ENCODE measurements at places on chromosomes 11 and 22.

DNA sequence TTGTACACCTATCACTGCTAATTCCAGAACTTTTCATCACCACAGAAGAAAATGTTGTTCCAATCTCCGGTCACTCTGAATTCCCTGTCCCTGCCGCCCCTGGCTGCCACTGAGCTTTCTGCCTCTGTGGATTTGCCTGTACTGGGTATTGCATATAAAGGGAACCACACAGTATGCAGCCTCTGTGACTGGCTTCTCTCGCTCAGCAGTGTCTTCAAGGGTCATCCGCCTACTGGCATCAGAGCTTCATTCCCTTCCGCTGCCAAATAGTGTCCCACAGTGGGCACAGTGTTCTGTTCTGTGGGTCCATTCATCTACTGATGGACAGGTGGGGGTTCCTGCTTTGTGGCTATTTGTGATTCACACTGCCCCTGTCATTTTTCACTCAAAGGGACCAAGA, 5.3 kb downstream of the DHCR7 start:
- no peak for DNase-seq

- DNase-seq: no peak
These were observed 174.4 kb downstream of the SWAP70 start for GRCh38 chr11:9838229-9838628.

DNA sequence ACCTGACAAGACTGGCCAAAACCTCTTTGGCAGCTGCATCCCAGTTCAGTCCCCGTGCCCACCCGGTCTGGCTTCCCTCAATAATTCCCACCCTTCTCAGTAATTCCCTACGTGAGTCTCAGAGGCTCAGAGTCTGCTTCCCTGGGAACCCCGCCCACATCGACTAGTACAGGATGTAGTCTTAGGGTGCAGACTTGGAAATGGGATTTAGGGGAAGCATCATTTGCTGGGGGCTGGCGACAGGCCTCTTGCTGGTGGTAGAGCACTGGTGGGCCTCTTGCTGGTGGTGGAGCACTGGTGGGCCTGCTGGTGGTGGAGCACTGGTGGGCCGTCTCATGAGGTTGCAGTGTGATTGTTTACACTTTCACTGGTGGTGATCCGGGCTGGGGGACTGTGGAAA, 199.5 kb upstream of the B3GAT1 start:
- DNase-seq: no peak

DNA sequence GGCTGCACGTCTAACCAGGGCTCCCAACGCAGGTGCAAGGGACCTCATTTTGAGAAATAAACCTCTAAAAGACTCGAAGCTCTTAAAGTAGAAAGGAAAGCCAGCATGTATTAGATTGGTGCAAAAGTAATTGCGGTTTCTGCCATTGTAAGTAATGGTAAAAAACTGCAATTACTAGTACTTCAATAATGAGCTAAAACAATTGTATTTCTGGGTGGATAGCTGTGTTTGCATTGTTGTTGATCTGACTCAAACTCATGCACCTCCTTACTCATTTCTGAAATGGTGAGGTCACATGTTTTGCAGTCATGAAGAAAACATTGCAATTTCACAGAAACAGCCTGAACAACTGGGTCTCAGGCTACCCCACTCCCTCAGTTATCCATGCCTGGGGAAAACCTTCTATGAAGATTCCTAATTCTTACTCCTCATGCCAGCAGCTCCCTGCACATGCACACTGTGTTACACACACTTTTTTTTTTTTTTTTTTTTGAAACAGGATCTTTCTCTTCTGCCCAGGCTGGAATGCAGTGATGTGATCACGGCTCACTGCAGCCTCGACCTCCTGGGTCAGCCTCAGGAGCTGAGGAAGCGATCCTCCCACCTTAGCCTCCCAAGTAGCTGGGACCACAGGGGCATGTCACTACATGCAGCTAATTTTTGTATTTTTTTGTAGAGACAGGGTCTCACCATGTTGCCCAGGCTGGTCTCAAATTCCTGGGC, 24.6 kb downstream of the VWCE start:
- no peak for DNase-seq

DNA sequence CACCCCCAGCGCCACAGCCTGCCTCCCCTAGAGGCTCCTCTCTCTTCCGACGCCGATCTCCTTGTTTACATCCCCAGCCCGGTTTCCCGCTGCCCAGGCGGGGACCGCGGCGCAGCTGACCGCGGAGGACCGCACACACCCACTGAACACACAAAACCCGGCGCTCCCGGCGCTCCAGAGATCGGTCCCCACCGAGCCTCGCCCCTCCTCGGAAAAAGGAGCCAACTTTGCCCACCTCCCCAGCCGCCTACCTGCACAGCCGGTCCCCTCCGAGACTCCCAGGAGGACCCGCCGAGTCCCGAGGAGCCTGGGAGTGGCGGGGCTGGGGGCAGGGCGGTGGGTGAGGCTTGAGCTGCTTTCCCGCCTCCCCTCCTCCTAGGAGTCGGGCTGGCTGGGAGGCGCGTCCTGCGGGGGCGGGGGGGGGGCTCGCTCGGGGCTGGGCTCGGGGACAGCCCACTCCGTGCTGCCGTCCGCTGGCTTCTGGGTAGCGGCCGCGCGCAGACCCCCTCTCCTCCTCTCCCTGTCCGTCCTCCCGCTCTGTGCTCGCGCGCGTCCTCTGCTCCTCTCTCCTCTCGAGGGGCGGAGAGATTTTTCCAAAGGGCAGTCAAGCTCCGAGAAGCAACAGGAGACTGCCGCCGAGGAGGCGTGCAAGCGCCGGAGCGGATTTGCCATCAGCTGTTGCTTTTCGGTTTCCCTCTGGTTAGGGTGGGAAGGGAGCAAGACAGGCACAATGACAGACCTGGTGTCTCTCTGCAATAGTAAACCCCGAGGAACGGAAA, at the start of gene FXYD6:
Gene FXYD6, minus strand, starts transcription at position 318 of the 779 bp plus-strand sequence. CDS start 33,882 bp downstream, outside the sequence.
- DNase-seq: no peak

- no peak for DNase-seq
These were observed 37.3 kb downstream of the NUP50 start for GRCh38 chr22:45200860-45201511.

GRCh38 chr11:72241291-72241781, 2.6 kb downstream of the PHOX2A start:
- DNase-seq: no peak

- no peak for DNase-seq
These were observed 3.9 kb downstream of the TENM4 start for GRCh38 chr11:79436919-79437277.

GRCh38 chr11:117300283-117300663, 9.1 kb downstream of the BACE1-AS start:
- DNase-seq: no peak

DNA sequence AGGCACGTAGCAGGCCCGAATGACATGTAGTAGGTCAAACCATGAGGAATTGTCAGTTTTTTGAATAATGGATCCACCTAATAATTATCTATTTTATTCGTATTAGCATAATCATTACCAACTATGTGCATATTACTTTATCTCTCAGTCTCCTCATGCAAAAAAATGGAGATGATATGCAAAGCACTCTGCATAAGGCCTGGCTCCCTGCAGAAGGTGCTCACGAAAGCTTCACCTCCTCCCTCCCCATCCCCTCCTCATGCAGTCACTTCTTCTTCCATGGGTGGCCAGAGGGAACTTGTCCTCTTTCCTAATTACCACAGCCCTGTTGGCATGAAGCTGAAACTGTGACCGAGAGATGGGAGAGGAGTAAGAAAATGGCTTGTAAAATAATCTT, 20.8 kb upstream of the TSKU start:
- DNase-seq: no peak

DNA sequence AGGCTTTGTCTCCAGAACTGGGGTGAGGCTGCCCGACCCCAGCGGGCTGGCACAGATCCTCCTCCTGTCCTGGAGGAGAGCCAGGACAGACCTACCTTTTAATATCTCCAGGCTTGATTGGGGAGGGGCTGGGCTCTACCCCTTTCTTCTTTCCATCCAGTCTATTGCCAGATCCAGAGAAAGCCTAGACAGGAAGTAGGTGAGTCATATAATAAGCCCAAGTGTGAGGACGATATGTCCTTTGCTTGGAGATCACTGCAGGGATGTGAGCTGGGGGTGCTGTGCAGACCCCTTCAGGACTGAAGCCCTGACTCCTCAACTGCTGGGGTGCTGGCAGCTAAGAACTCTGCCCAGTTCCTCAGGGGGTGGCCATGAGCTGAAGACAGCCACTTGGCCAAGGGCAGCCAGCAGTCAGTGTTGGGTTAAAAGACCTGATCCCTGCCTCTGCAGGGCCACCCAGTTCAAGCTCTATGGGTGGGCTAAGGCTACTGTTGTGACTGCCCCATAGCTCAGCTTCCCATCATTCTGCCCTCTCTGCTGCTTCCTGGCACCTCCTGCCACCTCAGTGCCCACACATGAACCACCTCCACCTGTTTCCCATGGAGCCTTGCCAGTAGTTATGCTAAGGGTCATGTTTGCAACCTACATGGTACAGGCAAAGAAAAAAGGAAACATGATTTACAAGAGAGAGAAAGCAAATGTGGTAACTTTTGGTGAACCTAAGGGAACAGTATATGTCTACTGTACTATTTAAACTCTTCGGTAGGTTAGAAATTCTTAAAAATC, 8.3 kb upstream of the C22orf39 start:
- DNase-seq: no peak
